ENCODE measurements at places on chromosomes 11 and 22.

DNA sequence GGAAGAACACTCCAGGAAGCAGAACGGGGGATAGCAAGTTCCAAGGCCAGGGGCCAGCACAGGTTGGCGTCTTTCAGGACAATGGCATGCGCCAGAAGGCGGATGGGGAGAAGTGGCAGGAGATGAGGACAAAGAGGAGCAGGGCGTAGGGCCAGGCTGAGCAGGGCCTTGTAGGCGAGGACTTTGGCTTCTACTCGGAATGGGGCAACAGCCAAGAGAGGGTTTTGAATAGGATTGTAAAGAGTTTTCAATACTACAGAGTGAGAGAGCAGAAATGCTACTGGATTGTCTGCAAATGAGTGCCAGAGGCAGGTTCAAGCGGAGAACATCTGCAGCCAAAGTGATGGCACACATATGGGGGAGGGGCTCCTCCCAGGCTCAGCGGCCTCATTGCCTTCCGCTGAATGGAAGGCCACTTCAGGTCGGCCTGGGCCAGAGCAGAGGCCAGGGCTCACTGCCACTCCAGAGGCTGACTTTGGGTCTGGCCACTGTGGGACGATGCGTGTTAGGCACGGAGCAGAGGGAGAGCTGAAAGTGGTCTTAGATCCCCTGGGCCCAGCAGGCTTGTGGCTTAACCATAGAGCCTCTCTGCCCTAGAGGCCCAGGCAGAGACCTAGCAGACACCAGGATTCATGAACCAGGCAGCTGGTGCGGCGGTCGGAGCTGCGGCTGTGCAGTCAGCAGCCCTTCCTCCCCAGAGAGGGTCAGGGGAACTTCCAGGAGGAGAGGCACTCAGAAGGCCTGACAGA lies 118.2 kb downstream of the DSCAML1 start:
- DNase-seq = no peak

- no peak for DNase-seq
Measured at GRCh38 chr22:29377979-29378378, 10.4 kb downstream of the AP1B1 start.

GRCh38 chr11:1929621-1930461 lies 10.3 kb downstream of the TNNT3 start:
- no peak for DNase-seq

DNA sequence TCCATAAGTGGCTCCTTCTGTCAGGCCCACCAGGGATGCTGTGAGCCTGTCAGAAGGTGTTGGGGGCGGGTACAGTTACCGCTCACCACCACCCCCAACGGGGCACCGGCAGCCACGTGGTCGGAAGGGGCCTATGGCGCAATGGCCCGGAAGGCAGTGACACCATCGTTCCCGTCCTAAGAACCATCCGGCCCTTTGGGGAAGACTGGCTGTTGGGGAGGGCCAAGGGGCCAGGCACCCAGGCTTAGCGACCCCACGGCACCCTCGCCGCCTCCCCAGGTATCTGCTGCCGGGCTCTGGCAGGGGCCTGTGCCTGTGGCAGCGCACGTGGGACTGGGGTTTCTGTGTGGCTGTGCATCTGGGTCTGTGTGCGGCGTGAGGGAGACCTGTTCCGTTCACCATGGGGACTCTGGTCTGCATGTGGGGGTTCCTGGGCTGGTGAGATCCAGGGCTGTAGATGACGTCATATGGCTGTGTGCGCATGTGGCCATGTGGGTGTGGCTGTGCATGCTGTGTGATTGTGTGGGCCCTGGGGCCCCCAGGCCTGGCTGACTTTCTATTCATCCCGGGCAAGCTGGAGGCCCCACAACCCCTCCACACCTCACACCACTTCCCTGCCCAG lies 717 bp downstream of the OSM start:
- DNase-seq = peak; percentile 67

DNA sequence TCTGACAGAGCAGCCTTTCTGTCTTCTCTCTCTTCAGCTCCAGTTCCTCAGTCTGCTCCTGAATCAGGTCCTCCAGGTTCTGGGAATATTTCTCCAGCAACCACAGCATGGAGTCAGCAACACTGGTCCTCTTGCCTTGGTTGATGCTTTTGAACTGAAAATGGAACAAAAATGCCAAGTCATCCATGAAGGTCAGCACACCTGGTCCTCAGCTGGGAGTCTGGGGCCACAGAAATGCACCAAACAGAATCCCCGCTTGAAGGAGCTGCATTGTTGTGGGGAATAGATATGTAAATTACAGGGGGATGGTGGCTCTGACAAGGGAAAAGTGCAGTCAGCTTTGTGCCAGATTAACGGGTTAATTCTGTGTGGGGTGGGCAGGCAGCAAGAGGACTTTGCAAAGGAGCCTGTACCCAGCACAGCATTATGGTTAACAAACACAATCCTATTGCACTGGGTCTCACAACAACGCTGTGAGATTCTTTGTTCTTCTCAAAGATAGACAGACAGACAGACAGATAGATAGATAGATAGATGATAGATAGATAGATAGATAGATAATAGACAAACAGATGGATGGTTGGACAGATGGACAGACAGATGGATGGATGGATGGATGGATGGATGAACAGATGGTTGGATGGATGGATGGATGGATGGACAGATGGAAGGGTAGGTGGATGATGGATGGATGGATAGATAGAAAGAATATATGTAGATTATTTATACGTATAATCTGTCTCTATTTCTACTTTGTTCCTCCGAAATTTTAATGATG lies 33.8 kb upstream of the LRRC32 start:
- DNase-seq = no peak

DNA sequence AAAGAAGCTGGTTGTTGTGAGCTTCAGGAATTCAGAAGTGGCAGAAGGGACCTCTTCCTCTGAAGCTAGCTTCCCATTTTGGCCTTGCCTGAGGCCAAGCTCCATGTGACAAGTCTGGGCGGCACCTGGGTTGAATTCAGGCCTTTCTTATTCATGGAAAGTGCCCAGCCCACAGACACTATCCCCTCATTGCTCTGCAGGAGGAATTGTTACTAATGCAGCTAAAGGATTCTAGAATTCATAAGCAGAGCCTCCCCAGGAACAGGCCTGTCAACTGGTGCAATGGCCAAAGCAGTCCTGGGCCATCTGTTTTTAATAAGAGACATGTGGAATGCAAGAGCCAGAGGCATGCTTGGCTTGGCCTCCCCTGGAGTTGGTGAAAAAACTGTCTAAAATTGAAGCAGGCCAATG lies 71.4 kb downstream of the SLC1A2 start:
- no peak for DNase-seq

DNA sequence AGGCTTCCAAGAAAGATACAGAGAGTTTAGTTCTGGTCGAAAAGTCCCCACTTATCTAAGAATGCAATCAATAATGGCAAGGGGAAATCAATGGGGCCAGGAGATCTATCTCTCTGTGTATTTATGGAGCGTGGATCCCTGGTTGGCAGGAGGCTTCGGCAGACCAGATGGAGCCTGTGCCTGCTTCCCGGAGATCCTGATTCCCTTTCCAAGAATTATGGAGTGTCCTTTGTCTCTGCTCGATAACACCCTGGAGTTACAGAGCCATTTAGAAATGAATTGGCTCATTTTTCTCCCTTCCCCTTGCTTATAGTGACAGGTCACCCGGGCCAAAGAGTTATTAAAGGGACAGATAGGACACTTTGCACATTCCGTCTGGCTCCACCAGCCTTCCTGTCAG lies 92.4 kb downstream of the ISX start:
- no peak for DNase-seq

- DNase-seq = no peak
Measured at GRCh38 chr11:116364348-116364747, 408.4 kb downstream of the BUD13 start.

GRCh38 chr22:29359469-29359868 lies 28.9 kb downstream of the AP1B1 start:
- DNase-seq = no peak

DNA sequence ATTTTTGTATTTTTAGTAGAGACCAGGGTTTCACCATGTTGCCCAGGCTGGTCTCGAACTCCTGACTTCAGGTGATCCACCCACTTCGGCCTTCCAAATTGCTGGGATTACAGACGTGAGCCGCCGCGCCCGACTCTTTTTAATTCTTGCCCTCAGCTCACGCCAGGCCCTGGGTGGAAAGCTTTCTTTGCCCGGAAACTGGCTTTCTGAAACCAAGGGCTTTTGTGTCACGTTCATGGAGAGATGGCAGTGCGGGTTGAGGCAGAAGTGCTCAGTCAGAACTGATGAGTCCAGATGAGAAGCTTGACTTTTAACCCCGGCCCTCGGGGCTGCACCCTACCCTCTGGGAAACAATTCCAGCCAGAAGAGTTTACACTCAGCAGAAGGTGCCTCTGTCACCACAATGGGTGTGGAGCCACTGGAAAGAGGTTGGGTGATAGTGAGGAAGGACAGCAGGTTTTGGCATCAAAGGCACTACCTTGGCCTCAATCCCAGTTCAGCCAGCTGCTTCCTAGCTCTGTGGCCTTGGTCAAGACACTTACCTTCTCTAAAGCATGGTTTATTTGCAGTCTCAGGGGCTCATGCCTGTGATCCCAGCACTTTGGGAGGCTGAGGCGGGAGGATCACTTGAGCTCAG lies 890 bp upstream of the ARFGAP3 start:
- no peak for DNase-seq

- DNase-seq = no peak
Measured at GRCh38 chr11:125236072-125236825, 71.7 kb downstream of the PKNOX2 start.

- DNase-seq = no peak
Measured at GRCh38 chr11:116993599-116993998, 104.6 kb downstream of the SIK3 start.

DNA sequence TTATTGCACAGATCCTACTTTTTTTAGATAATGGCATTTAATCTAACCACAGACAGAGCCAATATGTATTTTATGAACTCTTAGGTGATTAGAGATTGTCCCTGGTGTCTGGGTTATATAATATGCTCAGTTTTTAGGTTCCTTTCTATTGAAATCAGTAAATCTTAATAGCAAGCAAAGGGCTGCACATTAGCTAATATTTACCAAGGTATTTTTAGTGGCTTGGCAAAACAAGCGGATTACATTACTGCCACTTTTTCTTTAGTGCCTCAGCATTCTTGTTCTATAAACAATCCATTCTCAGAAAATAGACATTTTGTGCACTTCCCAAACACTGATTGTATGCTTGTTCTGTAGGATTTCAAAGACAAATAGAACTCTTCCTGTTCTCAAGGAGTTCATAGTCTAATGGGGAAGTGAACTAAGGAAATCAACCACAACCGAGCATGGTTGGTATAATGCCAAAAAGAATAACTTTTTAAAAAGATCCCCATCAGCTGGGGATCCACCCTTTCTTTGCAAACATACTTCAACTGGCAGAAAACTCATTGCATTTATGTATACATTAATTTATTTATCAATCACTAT lies 23.8 kb downstream of the KCNJ1 start:
- DNase-seq = no peak

- no peak for DNase-seq
Measured at GRCh38 chr11:109958131-109958820, 134.9 kb upstream of the ZC3H12C start.

DNA sequence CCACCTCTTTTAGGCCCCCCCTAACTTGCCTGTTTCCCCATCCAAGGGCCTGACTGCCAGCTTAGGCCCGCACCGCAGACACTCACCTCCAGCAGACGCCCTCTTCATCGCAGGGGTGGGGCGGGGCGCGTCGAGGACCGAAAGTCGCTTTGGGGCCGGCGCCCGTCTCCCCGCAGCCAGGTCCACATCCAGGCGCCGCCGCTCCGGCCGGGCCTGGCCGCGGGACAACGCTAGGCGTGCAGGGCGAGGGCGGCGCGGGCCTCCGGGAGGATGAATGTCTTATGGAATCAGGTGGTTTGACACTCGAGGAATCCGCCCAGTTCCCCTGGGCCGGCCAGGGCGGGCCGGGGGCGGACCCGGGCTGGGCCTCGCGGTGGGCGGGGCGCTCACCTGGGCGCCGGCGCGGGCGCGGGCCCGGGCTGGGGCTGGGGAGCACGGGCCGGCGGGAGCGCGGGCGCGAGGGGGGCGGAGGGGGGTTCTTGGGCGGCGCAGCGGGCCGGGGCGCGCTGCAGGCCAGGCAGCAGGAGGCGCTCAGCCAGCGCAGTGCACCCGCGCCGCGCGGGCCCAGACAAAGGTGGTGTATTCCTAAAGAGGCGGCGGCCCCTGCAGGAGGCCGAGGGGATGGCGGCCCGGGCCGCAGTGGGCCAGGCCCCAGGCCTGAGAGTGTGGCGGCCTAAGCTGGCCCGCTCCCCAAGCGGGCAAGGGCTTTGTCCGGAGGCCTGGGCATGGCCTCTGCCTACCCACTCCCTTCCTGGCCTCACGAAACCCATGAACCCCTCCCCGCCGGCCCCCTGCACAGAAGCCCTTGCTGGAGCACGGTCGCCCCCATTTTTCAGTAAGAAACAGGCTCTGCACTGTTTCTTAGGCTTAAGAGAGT lies 177.6 kb downstream of the IGLL1 start:
- DNase-seq = no peak

- no peak for DNase-seq
Measured at GRCh38 chr11:130527636-130528297, 79.3 kb downstream of the ADAMTS15 start.

DNA sequence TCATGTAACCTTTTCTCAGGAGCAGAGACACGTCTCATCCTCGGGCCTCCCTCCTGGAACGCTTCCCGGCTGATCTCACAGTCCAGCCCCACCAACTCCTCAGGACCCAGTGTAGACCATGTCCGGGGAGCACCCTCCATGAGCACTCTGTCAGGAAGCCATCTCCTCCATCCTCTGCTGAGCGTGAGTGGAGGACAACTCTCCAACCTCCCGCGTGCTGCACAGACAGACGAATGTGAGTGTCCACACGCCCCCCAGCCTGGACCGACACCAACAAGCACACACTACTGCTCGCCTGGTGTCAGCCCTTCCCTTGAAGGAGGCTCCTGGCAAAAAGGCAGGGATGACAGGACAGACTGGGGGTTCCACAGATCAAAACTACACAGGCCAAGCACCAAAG lies 86.6 kb downstream of the SHANK2 start:
- no peak for DNase-seq

DNA sequence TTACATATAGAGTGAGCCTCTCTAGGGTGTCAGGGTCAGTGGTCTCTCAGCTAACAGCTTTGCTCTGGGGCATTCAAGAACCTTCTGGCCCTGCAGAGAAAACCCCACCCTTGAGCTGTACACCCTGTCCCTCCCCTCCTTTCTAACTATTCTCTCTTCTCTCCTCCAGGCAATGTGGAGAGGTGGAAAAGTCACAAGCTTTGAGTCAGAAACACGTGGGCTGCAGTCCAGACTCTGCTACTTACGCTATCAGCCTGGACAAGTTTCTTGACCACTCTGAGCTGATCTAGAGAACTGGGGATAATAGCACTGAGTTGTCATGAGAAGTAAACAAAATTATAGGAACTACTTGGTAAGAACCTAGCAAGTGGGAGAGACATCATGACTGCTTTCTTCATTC lies 10.7 kb upstream of the FAM83F start:
- DNase-seq = no peak

GRCh38 chr11:30019481-30019880 lies 2.7 kb upstream of the KCNA4 start:
- no peak for DNase-seq

GRCh38 chr11:37298173-37298572 lies 700.1 kb upstream of the RAG2 start:
- DNase-seq = no peak

- DNase-seq = no peak
Measured at GRCh38 chr11:13705710-13706109, 37.2 kb downstream of the FAR1 start.

- DNase-seq = no peak
Measured at GRCh38 chr11:64564419-64564818, 26.6 kb upstream of the SLC22A12 start.
